Aortic smooth muscle cell (primary cell): ENCODE measurements at places on chromosomes 11 and 22. TPM values are rescaled to one million over a fixed set of nuclear protein-coding genes. Genes with fewer than 3 reads are reported as not detected.

The TPH1 gene
- total RNA-seq, result under 0.01 and 0.12 TPM in 2 replicates

The AGBL2 gene
- 1.2 and 1.6 TPM in 2 replicates for total RNA-seq

The SLC25A18 gene
- total RNA-seq, result not detected in 2 replicates

The SLC39A13 gene
- 55.2 and 58.5 TPM in 2 replicates for total RNA-seq

The CRYBB3 gene
- not detected in 2 replicates for total RNA-seq

The CUL5 gene
- total RNA-seq, result 29.1 and 35.2 TPM in 2 replicates

The CTSD gene
- total RNA-seq, result 538 and 658 TPM in 2 replicates

The ACTN3 gene
- 0.06 TPM in 1 of 2 replicates, not detected in the other for total RNA-seq

The IGLL1 gene
- not detected in 2 replicates for total RNA-seq

The P2RX6 gene
- total RNA-seq, result 1.4 and 2.8 TPM in 2 replicates
